ENCODE measurements at places on chromosomes 11 and 22.
A peak's percentile ranks its signal among the peaks of the same experiment; 100 is the strongest.

DNA sequence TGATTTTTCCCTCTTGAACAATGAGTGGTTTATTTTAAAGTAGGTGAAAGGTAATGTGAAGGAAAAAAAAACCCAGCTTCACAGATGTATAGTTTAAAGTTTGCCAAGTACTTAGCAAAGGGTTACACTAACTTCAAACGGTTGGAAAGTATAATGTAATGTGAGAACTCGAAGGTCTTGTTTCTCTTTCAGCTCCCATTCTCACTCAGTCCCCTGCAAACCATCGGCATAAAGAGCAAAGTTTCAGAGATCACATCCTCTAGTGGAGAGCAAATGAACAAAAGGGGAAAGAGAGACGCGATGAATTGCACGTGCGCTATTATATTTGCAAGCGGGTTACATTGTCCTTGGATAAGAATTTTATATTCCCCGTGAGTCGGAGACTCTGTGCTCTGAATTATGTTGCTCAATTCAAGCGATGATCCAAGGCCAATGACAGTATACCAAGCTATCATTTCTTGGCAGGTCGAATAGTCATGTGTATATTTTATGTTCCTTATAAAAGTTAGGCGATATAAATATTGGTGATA lies 37.6 kb upstream of the BIRC3 start:
- no peak for DNase-seq

GRCh38 chr22:35921777-35922176 lies 106.8 kb downstream of the RBFOX2 start:
- no peak for DNase-seq

- DNase-seq: peak; percentile 58
These were observed 14.8 kb downstream of the KIAA0930 start for GRCh38 chr22:45225732-45226502.

DNA sequence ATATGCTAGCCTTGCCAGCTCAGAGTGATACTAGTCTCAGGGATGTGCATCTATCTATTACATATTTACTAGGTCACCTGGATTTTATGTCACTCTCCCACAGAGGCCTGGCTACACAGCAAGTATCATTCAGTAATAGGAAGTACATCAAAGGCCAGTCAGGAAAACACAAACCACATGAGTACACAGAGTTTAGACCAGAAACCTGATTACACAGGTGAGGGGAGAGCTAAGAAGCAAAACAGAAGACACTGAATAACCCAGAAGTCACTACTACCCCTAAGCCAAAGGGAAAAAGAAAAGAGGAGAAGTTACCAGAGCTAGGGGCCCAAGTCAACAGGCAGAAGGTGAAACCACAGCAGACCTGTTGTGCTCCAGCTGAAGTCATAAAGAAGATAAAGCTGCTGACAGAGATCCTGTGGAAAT lies 13.3 kb downstream of the LPXN start:
- no peak for DNase-seq

- no peak for DNase-seq
These were observed 434 bp downstream of the BANF1 start for GRCh38 chr11:66002648-66003225.

DNA sequence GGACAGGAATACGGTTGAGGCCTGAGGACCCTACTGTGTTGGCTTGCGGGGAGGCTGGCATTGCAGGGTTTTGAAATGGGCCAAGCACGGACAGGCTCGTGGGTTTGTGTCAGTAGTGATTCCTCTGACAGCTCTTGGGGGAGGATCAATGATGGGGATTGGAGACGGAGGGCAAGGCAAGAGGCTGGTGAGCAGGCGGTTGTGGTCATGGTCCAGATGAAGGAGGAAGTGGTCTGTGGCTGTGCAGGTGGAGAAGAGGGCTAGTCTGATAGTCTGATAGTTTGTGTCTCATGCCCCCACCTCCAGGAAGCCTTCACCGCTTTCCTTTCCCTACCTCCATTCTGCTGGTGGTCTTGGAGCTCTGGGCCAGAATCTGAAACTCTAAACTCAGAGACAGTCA lies 3.0 kb downstream of the MAFF start:
- no peak for DNase-seq

DNA sequence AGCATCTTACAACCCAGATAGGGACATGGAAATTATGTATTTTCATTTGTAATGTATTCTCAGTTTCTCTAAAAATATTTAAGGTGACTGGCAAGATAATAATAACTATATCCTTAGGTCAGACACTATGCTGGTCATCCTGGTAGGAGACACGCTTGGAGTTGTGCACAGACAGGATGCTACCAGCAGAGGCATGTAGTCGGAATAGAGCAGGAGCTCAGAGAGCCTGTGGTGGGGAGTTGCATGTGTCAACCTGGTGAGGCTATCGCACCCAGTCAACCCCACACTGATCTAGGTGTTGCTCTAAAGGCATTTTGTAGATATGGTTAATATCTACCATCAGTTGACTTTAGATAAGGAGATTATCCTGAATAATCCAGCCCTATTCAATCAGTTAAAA lies 318.5 kb downstream of the MIAT start:
- no peak for DNase-seq

DNA sequence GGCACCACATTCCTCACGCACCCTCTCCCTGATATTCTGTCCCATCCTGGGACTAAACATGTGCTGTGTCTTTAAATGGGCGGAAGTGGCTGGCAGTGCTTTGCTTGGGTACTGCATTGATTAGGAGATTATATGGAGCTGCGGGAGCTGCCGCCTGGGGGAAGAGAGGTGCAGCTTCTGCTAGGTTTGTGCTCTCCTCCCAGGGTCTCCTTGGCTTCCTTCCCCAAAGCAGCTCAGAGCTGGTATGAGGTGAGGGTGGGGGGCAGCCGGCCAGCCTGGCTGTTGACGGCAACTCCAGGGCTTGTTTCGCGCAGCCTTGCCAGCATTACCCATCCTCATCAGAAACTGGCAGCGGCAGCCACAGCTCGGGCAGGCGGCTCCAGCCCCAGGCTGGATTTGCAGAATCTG lies 95.4 kb downstream of the GRAMD1B start:
- peak; percentile 45 for DNase-seq

DNA sequence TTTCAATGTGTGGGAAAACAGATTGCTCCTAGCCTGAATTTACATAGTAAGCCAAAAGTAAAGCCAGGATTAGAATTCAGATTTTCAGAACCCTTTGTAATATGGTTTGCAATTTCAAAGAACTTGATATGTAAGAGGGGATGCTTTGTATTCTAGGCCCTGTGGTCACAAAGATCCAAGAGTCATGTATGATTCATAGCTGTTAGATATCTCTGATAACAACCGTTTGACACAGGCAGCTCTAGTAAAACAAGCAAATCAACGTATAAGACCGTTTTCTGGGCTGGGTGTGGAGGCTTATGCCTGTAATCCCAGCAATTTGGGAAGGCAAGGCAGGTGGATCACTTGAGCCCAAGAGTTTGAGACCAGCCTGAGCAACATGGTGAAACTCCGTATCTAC lies 79.6 kb downstream of the EMSY start:
- no peak for DNase-seq

DNA sequence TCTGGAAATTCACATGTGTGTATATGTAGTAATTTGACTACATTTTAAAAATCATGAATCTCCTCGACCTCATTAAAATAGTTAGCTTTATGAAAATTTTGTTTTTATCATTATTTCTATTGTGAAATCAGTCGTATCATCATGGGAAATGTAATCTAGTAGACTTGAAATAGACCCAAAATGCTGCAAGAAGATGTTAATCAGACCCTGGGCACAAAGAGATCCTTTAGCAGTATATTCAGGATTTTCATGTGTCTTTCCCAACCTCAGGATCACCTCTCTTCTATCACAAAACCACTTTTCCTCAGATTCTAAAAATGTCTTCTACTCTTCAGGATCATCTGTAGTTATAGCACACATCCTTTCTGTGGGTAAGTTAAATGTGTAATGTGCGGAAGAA lies 74.9 kb upstream of the ADSL start:
- no peak for DNase-seq

DNA sequence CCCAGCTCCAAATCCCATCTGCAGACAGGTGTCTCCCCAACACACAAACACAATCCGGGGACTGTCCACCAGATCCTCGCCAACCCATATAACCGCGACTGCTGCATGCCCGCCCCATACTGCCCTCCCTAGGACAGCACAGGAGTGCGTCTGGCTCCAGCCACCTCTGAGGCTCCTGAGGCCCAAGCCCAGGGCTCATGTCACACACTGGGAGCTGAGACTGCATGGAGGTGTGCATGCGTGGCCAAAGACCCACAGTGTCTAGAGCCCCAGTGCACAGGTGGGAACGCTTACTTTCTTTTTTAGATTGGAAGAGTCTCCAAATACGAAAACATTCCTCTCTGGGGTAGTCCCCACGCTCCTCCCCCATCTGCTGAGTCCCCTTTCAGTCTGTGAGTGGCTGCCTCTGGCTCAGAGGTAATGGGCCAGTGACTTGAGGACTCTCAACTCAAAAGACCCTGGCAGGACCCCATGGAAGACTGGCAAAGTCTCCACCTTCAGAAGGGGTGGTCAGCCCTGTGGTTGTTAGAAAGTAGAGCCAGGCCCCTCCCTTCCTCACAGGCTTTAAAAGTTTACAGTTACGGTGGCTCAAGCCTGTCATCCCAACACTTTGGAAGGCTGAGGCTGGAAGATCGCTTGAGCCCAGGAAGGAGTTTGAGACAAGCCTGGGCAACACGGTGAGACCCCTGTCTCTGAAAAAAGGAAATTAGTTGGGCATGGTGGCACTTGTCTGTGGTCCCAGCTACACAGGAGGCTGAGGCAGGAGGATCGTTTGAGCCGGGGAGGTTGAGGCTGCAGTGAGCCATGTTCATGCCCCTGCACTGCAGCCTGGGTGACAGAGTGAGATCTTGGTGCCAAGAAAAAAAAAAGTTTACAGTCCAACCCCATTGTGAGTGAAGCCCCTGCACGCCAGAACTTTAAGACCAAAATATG lies 2.3 kb downstream of the CBX7 start:
- no peak for DNase-seq

DNA sequence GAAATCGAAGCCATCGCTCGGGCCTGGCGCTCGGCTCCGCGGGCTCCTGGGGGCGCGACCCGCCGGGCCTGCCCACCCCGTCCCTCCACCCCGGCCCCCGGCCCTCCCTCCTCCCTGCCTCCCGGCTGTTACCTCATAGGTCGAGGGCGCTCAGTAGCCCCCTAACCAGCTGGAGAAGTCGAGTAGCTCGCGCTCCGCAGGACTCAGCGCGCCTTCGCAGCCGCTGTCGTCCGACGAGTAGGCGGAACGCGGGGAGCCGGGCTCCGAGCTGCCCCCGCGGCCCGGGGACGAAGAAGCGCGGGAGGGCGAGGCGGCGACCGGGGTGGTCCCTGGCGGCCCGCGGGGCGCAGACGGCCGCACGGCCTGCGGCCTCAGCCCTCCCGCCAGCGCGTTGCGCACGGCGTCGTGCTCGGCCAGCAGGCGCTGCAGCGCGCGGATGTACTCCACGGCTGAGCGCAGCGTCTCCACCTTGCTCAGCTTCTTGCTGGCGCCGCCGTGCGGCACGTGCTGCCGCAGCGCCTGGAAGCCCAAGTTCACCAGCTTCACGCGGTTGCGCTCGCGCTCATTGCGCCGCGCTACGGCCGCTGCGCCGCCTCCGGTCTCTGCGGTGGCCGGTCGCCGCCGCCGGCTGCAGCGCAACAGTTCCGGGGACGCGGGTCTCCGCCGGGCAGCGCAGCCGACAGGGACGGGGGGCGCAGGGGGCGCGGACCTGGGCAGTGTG lies 627 bp downstream of the ASCL2 start:
- no peak for DNase-seq

DNA sequence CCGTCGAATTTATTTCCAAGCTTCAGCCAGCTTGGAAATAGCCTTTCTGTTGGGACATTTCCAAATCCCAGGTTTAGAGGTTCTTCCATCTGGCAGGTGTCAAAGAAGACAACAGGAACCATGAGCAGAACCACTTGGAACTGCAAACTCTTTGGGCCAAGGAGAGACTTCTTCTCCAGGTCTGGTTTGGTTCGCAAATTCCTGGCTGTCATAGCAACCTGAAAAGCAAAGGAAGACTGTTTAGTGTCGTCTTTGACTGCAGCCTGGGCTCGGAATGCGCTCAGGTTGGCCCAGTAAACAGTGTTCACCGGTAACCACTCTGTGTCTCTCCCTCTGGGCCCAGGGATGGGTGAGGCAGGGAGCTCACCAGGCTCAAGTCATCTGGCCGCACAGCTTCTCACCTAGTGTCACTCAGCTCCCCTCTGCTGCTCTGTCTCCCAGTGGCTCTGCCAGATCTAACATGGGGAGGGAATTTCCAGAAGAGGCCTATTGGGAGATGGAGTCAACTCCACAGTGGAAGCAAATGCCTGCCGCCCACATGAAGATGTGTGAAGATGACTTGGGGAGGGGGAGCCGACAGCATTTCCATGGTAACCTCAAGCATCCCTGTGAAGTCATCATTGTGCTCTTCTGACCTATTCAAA lies 11.9 kb upstream of the CLMP start:
- no peak for DNase-seq

DNA sequence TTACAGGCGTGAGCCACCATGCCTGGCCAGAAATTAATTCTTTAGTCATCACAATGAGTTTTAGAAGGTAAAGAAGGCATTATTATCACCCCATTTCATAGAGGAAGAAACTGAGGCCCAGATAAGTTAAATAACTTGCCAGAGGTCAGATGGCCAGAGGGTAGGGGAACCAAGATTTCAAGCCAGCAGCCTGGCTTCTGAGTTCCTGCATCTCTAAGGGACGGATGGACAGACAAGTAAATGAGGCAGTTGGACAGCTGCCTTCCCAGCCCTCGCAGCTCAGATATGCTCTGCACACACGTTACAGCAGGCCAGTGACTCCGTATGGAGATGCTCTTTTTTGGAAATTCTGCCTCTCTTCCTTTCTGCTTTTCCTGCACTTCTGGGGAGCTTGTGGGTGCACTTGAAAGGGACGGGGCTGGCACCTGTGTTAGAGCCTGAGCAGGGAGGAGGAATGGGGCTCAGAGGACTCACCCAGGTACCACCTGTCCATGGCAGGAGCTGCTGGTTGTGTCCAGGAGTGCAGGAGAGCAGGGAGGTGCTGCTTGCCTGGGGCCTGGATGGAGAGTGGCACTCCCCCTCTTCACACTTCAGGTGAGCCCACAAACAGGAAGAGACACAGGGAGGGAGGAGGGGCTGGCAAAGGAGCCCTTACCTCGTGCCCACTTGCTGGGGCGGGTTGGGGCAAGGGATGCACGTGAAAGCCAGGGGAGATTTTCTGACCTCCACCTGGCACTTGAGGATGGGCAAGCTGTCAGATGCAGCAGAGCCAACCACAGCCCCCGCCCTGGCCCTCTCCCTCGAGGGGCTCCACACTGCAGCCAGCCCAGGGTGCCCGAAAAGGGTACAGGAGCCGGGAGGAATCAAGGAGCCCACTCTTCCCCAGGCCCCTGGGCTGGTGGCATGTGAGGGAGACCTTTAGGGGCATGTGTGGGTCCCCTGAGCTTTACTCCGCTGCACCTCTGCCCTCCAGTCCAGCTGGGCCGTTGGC lies 3.3 kb upstream of the FXYD2 start:
- DNase-seq: no peak

- no peak for DNase-seq
These were observed 32.6 kb downstream of the TEAD1 start for GRCh38 chr11:12706545-12707499.

DNA sequence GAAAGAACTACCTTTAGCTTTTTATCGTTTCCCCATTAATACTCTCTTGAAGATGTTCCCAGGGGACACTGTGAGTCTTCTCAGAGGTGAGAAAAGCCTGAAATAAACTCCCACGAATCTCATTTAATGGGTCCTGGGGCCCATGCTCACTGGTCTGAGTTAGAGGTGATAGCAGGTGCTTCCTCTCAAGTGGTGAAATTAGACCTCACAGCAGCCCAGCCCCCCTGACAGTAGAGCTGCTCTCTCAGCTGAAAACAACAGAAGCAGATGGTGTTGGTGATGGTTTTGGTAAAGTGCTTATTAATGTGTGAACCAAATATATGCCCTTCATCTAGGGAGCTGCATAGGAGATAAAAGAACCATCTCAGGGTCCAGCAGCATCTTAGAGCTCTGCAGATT lies 76.8 kb upstream of the VPREB1 start:
- no peak for DNase-seq
